ENCODE measurements at places on chromosomes 12 and 14.

DNA sequence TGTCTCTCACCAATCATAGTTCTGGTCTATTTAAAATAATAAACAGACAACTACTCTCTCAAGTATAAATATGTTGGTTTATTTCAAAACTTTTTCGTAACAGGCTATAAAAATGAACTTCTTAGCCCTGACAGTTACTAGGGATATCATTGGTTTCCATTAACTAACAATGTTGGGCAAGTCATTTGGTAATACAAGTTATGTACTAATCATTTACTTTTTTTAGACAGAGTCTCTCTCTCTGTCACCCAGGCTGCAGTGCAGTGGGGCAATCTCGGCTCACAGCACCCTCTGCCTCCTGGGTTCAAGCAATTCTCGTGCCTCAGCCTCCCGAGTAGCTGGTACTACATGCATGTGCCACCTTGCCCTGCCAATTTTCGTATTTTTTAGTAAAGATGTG is 14.6 kb upstream of the KANSL2 start:
- DNase-seq, result no peak

DNA sequence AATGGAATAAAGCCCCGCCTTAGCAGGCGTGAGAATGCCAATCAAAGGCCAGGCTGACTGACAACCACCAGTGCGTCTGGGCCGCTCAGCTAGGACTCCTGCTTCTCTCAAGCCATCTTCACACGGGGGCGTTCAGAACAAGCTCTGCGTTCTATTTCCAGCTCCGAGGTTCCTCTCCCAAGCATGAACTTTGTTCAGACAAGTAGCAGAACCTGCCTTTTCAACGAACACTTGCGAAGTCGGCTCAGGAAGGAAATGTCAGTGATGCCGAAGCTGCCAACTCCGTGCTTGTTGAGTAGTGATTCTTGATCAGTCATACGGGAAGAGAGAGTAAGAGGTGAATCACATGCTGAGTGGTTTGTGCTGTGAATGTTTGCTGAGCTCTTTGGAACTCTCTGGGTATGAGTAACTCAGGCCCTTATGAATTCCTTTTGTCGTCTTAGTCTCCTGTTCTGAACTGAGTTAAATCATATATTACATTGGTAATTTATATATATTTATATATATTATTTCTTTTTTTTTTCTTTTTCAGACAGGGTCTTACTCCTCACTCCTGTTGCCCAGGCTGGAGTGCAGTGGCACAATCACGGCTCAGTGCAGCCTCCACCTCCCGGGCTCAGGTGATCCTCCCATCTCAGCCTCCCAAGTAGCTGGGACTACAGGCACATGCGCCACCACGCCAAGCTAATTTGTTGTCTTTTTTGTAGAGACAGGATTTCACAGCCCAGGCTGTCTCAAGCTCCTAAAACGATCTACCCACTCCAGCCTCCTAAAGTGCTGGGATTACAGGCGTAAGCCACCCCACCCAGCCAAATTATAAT is 29.4 kb upstream of the BCL7A start:
- peak; percentile 93 for DNase-seq

GRCh38 chr12:2963760-2964292 is 4.6 kb downstream of the TEAD4 start:
- DNase-seq, result no peak

- no peak for DNase-seq
These were observed 53.2 kb upstream of the DYRK2 start for GRCh38 chr12:67595365-67595764.

DNA sequence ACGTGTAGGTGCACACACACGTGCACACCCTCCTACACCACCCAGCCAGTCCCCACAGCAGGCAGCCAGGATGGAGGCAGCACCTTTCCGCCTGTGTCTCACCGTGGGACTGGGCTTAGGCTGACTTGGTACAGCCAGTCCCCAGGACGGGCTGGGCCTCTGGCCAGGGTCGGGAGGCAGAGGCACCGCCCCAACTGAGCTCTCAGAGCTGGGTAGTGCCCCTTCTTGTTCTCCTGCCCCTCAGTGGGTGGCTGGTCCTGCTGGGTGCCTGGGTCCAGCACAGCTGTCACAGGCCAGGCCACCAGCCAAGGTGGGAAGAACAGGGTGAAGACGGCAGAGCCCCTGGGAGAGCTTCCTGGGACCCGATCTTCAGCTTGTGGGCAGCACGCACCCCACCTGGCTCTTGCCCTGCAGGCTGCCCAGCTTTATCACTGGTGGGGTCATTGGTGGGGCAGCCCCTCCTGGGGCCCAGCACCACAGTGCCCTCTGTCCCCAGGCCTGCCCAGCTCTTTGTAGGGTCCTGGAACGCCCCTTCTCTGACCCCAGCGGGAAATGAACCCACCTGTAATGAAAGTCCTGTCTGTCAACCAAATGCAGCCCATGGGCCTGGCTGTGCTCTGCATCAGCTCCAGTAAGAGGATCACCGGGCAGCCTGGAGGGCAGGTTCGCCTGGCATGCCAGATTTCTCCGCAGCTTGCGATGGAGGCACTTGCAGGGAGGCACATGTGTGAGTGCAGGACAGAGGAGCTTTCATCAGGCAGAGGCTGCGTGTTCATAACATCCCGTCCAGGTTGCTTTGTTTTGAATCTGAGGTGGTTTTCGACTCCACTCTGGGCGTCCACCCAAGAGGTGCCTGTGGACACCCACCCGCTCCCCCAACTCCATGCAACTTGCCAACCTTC is 14.7 kb downstream of the CDCA4 start:
- no peak for DNase-seq

DNA sequence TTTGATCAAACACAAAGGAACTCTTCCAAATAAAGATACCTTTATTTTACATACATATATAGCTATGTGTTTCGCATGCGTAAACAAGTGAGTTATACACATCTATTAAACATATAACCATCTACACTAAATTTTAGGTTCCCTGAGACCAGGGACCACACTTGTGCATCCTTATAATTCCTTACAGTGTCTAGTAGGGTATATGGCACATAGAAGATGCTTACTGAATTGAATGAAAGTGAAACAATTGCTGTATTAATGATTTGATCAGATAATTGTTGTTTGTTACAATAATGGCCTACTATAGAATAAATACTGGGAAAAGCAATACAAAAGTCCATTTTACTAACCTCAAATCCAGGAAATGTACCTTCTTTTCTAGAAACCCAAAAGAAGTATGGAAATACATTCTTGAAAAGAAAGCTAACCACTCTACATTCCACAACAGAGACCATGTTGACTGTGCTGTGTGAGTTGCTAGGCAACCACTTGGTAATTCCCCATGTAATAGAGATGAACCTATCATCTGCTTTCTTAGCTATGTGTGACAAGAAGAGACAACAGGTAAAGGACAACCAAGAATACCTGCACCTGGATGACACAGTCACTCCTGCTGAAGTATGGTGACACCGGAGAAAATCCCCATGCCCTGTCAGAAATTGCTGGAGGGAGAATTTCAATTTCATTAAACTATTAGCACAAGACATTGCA is 11.9 kb upstream of the CIPC start:
- no peak for DNase-seq

DNA sequence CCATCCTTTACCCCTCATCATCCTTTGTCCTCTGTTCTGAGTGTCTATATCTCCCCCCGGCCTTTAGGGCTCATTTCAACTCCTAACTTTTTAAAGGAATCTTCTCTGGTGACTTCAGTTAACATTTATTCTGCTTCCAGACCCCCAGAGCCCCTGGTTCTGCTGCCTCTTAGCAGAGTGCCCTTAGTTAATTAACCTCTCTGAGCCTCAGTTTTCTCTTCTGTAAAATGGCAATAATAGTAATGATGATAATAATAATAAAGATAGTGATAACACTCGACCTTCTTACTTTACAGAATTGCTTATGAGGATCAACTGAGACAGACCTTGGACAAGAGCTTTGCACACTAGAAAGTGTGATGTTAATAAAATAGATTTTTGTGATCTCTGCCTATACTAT is 6.4 kb upstream of the C12orf43 start:
- DNase-seq, result no peak

DNA sequence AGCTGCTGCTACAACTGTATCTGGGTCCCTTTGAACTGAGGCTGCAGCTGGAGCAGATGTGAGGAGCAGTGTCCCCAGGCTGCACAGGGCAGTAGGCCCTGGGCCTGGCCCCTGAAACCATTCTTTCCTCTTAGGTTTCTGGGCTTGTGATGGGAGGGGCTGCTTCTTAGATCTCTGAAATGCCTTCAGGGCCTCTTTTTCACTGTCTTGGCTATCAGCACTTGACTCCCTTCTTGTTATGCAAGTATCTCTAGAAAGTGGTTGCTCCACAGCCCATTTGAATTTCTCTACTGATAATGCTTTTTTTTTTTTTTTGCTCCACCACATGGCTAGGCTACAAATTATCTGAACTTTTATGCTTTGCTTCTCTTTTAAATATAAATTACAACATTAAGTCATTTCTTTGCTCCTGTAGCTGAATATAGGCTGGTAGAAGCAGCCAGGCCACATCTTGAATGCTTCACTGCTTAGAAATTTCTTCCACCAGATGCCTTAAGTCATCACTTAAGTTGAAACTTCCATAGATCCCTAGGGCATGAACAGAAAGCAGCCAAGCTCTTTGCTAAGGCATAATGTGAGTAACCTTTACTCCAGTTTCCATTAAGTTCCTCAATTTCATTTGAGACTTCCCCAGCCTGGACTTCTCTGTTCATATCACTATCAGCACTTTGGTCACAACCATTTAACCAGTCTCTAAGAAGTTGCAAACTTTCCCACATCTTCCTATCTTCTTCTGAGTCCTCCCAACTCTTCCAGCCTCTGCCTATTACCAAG is 41.1 kb downstream of the ACSM4 start:
- DNase-seq, result no peak

- no peak for DNase-seq
These were observed 3.3 kb upstream of the NT5DC3 start for GRCh38 chr12:103844305-103844704.

DNA sequence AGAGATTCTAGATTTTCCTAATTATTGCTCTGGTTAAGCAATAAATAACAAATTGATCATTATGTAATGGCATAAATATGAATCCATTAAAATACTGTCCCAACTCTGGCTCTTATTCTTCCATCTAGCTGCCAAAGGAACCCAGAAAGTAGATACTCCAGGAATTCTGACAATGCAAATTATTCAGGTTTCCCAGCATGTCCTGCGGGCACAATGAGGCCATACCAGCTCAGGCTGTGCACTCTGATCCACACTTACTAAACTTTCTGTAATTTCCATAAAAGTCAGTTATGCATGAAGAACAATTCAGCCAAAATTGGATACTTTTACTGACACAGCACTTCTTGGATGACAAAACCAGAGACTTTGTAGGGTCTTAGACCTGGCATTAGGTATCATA is 576.3 kb downstream of the KCNH5 start:
- DNase-seq, result no peak

DNA sequence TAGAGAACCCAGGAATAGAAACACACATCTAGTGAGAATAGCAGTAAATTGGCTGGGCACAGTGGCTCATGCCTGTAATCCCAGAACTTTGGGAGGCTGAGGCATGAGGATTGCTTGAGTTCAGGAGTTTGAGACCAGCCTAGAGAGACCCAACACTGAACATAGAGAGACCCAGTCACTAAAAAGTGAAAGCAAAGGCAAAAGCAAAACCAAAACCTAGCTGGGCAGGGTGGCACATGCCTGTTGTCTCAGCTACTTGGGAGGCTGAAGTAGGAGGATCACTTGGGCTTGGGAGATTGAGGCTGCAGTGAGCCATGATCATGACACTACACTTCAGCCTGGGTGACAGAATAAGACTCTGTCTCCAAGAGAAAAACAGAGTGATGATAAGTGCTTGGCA is 37.5 kb upstream of the MIS18BP1 start:
- no peak for DNase-seq

DNA sequence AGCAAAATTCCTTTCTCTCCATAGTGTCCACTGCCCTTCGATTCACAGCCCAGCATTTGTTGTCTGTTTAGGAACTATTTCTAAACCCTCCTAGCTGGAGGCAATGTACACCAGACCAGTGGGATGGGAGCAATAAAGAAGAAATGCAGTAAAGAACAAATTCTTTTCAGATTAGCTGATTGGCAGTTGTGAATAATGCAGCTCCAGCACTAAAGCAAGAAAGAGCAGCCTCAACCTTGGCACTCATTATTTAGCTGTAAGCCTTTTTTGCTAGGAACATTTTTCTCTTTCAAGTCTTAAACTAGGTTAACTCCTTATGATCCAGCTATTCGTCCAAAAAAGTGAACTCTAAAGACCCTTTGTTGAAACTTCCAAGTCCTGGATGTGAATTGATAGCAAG is 580.5 kb upstream of the STXBP6 start:
- DNase-seq, result no peak

GRCh38 chr12:4221258-4221620 is 52.3 kb upstream of the CCND2 start:
- DNase-seq, result no peak

- no peak for DNase-seq
These were observed 769.8 kb downstream of the C12orf50 start for GRCh38 chr12:87259391-87259790.

DNA sequence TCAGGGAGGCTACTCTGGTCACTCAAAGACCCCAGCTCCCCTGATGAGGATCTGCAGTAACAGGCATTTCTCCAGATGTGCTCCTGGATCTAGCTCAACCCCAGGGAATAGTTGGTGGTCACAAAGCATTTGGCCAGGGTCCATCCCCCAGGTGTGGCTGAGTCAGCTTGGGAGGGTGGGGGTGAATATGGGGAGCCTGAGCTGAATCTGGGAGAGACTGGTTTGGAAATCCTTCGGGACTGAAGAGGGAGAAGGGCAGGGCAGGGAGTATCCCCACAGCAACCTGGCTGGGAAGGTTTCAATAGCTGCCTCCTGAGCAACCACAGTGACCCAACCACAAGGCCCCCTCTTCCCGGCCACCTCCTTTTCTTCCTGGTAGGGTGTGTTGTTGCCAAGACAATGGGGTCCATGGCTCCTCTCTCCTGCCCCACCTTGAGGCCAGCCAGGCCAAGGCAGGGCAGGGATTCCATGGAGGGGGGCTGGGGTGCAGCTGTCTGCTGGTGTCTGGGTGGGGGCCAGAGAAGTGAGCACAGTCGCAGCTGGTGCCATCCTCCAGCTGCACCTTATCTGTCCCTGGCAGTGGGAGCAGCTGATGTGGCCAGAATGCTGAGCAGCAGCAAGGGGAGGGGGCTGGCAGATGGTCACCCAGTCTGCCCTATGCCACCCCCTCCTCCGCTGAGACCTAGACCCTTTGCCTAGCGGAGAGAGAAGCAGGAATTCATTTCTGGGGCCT is 5.5 kb downstream of the ASIC1 start:
- DNase-seq, result no peak

GRCh38 chr14:73889376-73889775 is 2.7 kb downstream of the ZNF410 start:
- DNase-seq, result no peak

DNA sequence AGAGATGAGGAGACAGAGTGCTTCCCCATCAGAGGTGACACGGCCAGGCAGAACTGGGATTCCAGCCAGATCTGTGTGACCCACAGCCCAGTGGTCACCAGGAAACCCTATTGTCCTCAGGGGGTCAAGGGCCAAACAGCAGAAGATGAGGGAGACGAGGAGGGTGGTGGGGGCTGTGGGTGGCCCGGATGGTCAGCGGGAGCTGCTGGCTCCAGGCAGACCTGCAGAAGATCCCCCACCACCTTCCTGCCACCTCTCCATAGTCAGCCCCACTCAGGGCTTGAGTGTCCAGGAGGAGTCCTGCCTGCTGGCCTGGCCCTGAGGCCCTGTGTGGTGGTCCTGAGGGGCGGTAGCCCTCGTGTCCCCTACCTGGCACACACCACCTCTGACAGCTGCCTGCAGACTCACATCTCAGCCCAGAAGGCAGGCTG is 136.8 kb downstream of the CALM1 start:
- DNase-seq, result no peak
